ENCODE measurements at places on chromosomes 5 and 9.
A peak's percentile ranks its signal among the peaks of the same experiment; 100 is the strongest.

DNA sequence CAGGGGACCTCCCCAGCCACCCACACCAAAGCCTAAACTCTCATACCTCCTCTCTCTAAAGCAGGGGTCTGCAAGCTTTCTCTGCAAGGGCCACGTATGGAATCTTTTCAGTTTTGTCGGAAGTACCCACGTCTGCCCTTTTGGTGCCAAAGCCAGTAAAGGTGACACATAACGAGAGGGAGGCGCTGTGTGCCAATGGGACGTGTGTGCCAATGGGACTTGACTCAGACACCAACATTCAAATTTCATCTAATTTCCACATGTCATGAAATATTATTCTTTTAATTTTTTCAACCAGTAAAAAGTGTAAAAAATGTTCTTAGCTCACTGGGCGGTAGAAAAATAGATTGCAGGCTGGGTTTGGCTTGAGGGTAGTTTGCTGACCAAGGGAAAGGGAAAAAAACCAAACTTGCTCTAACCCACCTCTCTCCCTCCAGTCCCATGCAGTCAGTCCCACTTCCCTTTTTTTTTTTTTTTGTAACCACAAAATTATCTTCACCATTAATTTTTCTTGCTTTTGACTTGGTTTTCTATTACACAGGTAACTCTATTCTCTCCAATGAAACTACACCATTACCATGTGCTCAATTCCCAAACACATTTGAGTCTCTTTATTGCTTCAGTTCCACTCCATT, 25.5 kb downstream of the OR2V1 start:
- DNase-seq = no peak

DNA sequence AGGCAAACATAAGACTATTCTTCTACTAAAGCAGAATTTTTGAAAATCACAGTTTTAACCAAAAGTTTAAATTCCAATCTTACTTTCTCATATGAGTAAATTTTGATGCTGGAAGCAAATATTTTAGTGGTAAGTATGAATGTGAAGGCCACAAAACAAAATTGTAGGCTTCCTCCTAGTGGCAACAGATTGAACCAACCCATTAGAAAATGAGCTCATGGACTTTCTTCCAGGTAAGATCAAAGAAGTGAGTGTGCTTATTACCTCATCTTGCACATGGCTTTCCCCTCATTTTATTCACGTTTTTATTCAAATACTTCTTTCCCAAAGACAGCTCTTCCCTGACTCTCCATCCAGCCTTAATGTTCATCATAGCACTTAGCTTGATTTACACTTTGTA, 16.5 kb upstream of the RLN2 start:
- no peak for DNase-seq

- peak; percentile 20 for DNase-seq
Measured at GRCh38 chr9:99824378-99825171, 2.9 kb downstream of the NR4A3 start.

- DNase-seq = peak; percentile 31
Measured at GRCh38 chr9:14315875-14316601, 2.1 kb upstream of the NFIB start.

GRCh38 chr9:33731142-33731541, 64.2 kb upstream of the PRSS3 start:
- DNase-seq = no peak

DNA sequence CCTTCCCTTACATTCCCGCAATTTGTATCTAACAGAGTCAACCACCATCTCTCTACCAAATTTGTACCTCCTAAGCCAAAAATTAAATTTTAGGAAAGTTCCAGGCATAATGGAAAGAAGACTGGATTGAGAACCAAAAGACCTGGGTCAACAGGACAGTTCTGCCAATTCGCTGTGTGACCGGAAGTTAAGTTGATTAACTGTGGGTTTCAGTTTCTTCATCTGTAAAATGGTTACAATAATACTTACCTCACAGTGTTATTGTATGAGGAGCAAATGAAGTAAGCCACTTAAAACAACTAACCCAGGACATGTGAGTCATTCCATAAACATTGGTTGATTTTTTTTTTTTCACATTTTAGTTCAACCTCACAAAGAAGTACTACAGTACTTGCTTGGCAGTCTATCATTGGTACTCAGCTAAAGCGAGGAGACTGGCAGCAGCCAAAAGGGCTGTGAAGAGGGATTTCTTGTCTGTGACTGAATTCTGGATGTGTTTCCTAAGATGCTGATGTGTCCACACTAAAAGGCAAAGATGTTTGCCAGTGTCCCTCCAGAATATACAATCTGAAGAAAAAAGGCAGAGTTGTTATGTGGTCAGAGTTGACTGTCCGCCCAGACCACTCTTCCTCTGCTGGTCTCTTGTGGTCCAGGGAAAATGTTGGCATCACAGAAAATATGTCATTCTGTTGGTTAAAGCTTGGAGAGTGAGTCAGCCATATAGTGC, 198.6 kb downstream of the TLE1 start:
- no peak for DNase-seq

GRCh38 chr5:58117542-58117941, 342.3 kb downstream of the PLK2 start:
- no peak for DNase-seq

DNA sequence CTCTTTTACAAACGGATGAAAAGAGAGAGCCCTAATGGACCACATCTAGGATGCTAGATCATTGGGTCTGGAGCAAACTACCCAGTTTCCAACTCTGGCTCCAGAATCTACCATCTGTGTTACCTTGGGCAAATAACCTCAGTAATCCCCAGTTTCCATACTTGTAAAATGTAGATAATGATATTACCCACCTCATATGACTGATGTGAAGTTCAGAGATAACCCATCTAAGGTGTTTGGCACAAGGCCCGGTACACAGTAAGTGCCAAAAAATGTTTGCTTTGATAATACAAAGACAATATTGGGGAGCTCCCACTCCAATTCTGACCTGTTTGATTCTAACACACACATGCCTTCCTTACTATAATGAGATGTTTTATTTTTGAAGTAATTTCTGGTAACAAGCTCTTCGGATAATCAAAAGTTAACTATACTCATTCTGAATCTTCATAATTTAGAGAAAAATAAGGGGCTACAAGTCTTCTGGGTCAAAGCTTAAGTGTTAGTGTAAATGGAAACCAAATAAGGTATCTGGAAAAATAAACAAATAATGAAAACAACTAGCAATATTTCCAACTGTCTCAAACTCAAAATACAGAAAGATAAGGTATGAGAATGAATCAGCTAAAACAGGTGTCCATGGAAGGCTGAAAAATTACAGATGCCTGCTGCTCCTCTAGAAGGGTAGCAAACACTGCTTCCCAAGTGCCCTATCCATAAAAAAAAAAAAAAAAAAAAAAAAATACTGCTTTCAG, 30.4 kb downstream of the ELL2 start:
- no peak for DNase-seq

GRCh38 chr5:159101685-159102084, 2.0 kb upstream of the EBF1 start:
- DNase-seq = no peak

DNA sequence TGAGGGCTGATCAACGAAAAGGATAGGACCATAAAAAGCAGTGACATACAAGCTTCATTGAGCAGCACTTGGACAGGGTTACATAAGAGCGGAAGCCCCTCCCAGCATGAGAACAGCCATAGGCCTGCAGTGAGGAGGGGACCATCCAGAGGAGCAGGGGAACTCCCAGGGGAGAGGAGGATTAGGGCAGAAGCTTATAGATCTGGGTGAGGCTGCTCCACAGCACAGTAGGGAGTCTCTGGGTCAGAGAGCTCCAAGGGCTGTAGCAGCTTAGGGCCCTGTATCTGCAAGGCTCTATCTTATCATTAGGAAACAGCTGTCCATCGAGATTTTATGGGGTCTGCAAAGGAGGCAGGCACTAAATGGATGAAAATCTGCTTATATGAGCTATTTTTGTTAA, 186.6 kb downstream of the DOCK8 start:
- DNase-seq = no peak

DNA sequence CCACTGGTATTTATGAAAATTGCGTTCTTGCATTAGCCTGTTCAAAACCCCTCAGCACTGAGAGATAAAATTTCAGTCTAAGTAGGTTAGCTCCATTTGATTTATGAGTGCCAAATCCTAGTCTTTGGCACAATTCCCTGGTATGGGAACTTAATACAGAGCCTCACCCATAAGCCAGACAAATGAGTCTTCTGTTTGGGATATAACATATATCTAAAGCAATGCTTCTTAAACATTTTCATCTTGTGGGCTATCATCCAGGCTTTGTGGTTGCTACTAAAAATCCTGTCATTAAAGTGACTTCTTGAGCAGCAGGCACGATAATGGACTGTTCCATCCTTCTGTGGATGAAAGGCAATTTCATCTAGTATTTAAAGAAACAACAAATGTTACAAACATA, 419.5 kb upstream of the ACTBL2 start:
- no peak for DNase-seq

GRCh38 chr5:63211448-63212132, 633.0 kb downstream of the LRRC70 start:
- DNase-seq = no peak

GRCh38 chr9:113898596-113898995, 22.5 kb downstream of the ZNF618 start:
- DNase-seq = no peak

- DNase-seq = no peak
Measured at GRCh38 chr5:145834554-145834916, 607 bp downstream of the PRELID2 start.

GRCh38 chr5:61534481-61535267, 202.6 kb downstream of the ZSWIM6 start:
- no peak for DNase-seq

DNA sequence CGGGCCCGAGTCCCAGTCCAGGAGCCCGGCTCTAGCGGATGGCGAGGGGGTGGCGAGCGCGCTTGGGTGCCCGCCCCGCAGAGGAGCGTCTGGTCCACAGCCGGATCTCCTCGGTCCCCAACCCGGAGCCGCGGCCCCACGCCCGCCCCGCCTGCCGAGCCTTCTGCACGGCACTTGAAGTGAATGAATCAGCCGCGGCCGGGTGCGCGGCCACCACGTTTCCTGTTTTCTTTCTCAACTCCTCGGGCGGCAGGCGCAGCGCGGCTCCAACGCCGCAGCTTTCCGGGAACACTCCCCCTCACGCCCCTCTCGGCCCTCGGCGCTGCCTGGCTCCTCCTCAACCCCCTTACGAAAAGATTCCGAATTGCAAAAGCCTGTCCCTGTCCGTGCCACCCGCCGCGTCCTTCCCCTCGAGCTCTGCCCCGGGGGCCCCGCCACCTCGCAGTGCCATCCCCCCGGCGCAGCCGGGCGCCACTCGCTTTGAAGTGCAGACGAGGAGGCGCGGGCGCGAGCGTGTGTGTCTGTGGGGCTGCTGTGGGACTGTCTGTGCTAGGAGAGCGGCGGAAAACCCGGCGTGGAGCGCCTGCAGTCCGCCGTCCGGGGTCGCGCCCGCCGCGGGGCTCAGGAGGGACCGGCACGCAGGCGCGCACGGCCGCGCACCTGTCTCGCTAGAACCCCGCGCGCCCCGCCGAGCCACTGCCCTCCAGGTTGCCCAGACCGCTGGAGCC, 456.6 kb downstream of the RAB3C start:
- peak; percentile 61 for DNase-seq

GRCh38 chr5:39700523-39700922, 275.7 kb upstream of the DAB2 start:
- no peak for DNase-seq

DNA sequence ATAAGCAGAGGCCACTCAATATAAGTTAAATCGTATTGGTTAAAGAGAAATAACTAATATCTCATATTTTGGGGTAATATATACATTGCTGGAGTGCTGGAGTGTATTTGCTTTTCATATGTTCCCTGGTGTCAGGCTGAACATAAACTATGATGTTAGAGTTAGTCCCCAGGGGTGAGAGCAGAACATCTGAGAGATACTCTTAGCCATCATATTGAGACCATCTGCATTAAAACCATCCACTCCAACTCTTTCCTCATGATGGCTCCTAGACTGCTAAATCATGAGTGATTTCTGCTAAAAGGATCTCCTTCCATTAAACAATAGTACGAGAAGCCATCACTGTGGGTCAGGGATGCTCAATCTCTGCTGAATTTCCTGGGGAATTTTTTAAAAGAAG, 436.2 kb downstream of the DTWD2 start:
- DNase-seq = no peak

DNA sequence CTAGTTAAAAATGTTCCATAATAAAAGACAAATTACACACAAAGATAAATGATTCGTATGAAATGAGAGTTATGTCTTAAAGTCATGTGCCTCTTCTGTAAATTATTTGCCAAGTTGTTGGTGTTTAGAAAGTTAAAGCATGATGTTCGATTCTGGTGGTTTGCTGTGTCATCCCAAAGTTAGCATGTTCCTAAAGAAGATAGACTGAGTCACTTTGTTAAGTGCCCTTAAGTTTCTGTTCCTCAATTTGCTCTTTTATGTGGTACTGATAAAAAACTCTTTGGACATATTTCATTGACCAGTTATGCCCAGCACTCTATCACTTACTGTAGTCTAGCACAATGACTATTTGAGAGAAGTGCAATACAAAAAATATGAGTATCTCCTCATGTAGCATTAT, 366.9 kb upstream of the ZNF608 start:
- no peak for DNase-seq

DNA sequence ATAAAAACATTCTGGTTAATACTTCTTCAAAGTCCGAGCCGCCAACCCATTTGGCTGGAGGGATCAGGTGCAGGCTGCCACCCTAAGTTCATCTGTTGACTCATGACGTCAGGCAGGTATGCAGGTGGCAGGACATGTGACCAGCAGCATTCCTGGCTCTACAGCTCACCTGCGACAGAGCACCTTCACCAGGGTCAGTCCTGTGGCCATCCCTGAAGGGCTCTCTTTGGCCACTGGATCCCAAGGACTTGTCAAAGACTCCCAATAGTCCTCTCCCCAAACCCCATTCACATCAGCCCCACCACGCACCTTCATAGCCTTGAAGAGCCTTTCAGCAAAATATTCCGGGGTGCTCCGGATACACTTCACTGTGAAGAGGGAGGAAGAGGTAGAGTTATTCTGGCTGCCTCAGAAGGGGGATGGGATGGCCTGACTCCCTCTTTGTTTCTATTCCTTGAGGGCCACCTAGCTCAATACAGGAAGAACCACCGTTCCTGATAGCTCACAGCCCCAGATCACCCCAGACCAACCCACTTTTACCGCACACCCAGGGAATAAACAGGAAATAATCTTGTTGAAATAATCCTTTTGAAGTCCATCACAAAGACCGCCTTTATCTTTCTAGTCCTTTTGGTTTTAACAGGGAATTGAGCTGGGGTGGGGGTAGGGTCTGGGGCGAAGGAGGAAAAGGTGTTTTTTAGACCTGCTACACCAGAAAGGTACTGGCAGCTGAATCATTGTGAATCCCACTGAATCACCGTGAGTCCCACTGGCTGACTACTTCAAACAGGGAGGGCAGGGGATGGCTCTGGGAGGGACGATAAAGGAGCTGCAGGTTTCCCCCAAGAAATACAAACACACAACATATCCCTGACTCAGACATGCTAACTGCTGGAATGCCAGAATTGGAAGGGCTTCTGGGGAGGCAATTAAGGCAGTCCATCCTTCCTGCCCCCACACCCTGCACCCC, 26.4 kb downstream of the ANXA6 start:
- DNase-seq = no peak
